Peyer's patch (tissue), 4 donors: ENCODE measurements at places on chromosomes 6 and 20. TPM values are rescaled to one million over a fixed set of nuclear protein-coding genes. Genes with fewer than 3 reads are reported as not detected.

TREM2 gene
- total RNA-seq: not detected

TINAG gene
- 2.5 TPM for total RNA-seq

DNA sequence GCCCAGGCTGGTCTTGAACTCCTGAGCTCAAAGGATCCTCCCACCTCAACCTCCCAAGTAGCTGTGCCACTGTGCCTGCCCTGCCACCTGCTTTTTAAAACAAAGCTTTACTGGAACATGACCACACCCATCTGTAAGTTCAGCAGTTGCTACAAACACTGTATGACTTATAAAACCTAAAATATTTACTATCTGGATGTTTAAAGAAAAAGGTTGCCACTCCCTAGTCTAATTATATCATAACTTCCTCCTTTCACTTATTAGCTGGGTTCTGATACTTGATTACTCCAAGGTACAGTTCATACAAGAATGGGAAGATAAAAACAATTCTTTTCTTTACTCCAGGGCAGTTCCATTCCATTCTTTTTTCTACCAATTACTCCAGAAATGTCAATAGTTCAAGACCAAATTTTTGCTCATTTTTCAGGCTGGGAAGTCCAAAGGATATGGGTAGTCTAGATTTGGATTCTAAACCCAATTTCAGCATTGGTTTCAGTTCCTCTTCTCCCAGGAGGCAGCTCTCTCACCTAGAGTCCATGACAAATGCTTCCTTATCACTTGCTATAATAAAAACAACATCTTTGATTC, 63.1 kb downstream of the SEC63 start:
- no peaks in the 10 kb centered on the region for H3K36me3 ChIP-seq
- no peak overlapping the region for H3K4me3 ChIP-seq
- H3K4me1 ChIP-seq: no peaks in the 10 kb centered on the region
- peak overlapping the region; percentile 33 for H3K27ac ChIP-seq
- no peaks in the 10 kb centered on the region for H3K27me3 ChIP-seq

DNA sequence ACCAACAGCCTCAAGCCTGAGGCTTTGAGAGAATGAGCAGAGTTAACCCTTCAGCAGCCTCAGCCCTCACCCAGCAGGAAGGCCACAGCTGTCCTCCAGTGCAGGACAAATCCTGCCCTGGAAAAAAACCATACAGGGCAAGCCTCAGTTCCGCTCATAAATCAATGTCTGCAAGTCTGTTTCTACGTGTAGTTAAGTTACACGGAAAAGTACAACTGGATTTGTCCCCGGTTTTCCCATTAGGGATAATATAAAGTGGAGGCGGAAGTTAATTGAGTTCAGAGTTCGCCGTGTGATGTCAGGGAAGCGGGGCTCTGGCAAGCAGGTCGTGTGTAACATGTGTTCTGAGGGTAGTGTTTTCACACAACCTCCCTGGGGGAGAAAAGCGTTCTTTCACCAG, 44.2 kb upstream of the EYA2 start:
- no peak overlapping the region for H3K4me3 ChIP-seq
- H3K27ac ChIP-seq: peak overlapping the region; percentile 73
- DNase-seq: no peak
- no peaks in the 10 kb centered on the region for H3K4me1 ChIP-seq

DNA sequence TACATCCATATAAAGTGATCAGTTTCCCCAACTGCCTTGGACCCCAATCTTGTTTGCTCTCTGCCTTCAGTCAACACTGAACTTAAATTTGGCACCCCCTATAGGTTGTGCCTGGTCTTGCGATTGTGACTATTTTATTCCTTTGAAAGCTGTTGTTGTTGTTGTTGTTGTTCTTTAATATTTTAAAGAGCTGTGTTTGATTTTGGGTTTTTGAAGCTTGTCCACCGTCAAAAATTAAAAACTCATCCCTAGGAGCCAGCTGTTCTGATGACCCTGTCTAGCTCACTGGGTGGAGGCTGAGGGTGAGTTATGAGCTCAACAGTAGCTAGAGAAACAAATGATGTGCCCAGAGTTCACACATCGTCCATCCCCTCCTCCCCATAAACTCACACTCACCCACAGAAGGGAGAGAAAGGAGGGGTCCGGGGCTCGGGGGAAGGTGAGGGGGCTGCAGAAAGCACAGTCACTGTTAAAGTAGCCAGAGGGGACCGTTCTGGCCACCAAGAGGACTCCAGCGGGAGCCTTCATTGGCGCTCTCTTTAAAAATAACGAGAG, 4.0 kb downstream of the SIM1 start:
- H3K27me3 ChIP-seq: no peaks in the 10 kb centered on the region
- no peak overlapping the region for H3K27ac ChIP-seq
- no peaks in the 10 kb centered on the region for H3K36me3 ChIP-seq

DNA sequence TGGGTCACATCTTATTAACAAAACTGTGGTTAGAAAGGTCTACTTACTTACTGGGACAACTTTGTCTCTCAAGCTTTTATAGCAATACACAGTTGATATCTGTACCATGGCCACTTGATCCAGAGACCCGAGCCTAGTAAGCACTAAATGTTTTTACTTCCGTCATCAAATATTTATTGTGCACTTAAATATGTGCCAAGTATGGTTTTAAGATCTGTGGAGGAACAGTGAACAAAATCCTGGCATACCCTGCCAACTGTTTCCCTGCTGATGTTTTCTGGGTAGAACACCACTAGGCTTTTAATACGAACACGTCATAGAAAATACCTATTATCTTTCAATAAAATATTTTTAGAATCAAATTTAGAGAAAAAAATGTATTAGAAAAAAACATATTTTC, 574.8 kb downstream of the HACE1 start:
- H3K27me3 ChIP-seq: no peaks in the 10 kb centered on the region
- no peaks in the 10 kb centered on the region for H3K36me3 ChIP-seq
- no peak overlapping the region for H3K4me3 ChIP-seq
- H3K4me1 ChIP-seq: no peaks in the 10 kb centered on the region
- no peak overlapping the region for H3K27ac ChIP-seq

- H3K4me1 ChIP-seq: no peaks in the 10 kb centered on the region
- DNase-seq: no peak
- H3K4me3 ChIP-seq: no peak overlapping the region
- H3K27ac ChIP-seq: no peak overlapping the region
These were observed 73.2 kb downstream of the TRERF1 start for GRCh38 chr6:42378536-42378935.
